ENCODE measurements at places on chromosomes 5 and 9.

DNA sequence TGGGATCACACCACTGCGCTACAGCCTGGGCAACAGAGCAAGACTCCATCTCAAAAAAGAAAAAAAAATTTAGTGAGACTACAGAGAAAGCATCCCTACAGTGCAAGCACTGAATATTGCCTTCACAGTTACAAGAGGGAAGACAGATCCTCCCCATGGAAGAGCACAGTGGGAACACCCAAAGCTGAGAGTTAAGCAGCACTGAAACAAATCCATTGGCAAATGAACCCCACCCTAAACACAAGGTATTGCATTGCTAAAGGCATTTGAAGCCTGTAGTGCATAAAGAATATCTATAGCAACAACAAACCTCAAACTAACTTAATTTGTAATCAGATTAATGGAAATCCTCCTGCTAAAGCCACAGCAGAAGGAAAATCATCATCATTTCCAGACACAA, 27.1 kb downstream of the HTR1A start:
- DNase-seq, result no peak

- no peak for DNase-seq
Observed at GRCh38 chr9:135701959-135702721, at the start of gene KCNT1. TSS of gene KCNT1 (plus strand) at chr9:135702185. CDS start at chr9:135702259, 74 bp downstream.

DNA sequence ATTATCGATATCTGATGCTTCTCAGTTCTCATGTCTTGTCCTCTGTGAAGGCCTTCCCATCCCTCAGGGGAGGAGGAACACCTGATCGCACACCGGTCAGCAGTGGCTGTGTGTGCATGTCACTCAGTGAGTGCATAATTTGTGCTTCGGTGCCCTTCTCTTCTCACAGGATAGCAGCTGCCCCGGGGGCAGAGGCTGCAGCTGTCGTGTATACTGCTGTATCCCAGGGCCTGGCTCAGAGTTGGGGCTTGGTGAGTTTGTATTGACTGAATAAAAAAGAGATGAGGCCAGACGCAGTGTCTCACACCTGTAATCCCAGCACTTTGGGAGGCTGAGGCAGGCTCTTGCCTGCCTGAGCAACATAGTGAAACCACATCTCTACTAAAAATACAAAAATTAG, 49.7 kb upstream of the NCS1 start:
- DNase-seq, result no peak

- no peak for DNase-seq
Observed at GRCh38 chr5:172793577-172794488, 22.8 kb upstream of the DUSP1 start.

DNA sequence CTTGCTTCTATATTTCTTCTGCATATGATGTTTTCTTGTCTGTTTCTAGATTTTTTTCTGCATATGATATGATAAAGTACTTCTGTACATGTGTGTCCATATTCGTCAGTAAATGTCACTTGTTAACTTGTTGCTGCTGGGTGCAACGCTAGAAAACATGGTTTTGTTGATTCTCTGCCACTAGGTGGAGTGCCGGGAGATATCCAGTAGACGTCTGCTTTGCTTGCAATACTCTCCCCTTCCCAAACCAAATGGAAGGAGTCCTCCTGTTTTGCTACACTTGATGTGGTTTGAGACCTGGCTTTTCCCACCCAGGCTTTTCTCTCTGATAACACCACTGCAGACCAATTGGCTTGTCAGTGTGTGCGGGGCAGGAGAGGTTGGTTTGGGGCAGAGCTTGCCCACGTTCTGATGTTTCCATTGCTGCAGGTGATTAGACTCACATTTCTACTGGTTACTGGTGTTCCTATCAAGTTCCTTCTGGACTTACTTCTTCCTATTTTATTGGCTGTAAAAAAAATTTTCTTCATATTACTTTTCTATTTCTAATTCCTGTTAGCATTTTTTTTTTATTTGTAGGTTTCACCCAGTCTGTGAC, 900.0 kb upstream of the CDH10 start:
- DNase-seq, result peak; percentile 80

DNA sequence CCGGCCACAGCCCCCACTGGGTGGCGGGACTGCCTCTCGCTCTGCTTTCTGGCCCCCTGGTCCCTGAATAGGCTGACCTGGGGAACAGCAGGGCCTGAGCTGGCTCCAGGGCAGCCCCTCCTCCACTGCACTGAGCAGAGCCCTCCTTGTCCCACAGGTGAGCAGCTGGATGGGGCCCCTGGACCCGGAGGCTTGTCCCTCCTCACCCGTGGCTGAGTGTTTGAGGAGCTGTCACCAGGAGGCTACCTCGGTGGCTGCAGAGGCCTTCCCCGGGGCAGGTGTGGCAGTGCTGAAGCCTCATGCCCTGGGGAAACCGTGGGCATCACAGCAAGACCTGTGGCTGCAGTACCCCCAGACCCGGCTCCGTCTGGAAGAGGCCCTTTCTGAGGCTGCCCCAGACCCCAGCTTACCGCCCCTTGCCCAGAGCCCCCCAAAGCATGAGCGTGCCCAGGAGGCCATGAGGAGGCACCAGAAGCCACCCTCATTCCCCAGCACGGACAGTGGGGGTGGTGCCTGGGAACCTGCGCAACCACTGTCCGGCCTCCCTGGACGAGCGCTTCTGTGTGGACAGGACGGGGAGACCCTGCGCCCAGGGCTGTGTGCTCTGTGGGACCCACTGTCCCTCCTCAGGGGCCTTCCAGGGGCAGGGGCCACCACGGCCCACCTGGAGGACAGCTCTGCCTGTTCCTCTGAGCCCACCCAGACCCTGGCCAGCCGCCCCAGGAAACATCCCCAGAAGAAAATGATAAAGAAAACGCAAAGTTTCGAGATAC, 28.5 kb upstream of the LRRC14B start:
- DNase-seq, result no peak

DNA sequence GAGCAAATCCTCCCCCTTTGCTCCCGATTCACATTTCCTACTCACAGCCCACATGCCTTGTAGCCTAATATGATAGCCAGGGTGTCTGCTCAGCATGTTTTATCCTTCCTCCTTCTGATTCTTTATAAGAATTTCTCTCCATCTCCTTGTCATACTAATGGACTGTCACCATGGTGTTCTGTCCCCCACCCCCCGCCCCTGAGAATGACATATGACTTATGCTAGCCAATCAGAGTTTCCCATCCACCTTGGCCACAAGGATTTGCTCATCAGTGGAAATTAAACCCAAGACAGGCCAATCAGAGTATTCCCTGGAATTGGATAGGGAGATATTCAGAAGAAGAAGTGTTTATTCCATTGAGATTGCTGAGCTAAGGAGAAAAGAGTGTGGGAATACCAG, 16.0 kb downstream of the ABLIM3 start:
- peak; percentile 28 for DNase-seq

DNA sequence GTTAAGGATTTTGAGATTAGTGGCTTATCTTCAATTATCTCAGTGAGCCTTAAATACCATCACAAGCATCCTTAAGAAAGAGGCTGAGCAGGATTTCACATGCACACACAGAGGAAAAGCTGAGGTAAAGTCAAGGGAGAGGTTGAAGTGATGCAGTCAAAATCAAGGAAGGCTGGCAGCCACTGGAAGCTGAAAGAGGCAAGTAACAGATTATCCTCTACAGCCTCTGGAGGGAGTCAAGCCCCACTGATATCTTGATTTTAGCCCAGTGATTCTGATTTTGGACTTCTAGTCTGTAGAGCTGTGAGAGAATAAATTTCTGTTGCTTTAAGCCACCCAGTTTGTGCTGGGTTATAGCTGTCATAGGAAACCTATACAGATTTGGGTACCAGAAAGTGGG, 80.1 kb downstream of the ANKRD31 start:
- no peak for DNase-seq

- DNase-seq, result no peak
Observed at GRCh38 chr5:163772241-163772640, 266.8 kb downstream of the MAT2B start.

- DNase-seq, result peak; percentile 44
Observed at GRCh38 chr9:115944166-115944948, 209.2 kb upstream of the PAPPA start.

DNA sequence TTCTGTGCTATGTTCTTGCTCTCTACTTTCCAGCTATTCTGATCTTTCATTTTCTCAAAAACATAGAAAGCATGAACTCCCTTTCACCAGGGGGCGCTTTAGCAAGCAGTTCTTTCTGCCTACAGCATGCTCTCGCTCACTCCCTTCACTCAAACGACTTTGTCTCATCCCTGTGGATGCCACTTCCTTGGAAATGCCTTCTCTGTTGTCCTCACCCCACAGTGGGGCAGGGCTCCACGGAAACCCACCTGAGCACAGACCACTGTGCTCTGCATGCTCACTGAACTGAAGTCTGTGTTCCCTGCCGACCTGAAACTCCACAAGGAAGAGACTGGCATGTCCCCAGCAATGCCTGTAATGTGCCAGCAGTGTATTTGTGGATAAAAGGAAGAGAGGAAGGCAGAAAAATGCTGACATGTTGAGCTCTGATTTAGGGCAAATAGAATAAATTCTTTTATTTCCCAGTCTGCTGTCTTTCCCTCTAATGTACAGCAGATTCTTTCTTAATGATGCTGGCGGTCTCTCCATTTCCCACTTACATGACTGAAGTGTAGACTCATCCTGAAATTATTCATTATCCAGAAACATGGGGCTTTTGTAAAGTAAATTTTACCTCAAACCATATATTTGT, 4.9 kb upstream of the ROR2 start:
- peak; percentile 63 for DNase-seq

DNA sequence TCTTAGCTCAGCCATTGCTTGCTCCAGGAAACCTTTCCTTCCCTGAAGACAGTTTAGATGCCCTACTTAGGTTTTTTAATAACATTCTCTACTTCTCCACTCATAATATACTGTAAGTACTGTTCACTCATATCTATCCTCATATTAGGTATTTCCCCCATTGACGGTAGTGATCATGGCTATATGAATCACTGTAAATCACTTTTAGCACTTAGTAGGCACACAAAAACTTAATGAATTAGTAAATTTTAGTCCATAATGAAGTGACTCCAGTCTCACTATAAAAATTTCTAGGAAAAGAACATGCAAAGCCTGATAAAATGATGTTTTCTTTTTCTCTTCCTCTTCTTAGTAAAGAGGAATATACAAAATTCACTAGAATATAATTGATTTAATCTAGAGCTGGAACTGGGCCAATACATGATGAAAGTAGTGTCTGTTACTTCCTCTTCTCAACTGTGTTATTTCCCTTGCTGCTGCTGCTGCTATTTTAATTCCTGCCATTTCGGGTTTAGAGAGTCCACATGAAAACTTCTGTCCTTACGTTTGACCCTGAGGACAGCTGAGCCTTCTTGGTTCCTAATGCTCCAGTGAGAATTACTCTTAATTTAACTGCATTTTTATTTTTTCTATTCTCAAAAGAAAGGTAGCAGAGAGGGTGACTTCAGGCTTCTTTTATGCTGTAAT, 73.5 kb downstream of the LNPEP start:
- DNase-seq, result no peak

DNA sequence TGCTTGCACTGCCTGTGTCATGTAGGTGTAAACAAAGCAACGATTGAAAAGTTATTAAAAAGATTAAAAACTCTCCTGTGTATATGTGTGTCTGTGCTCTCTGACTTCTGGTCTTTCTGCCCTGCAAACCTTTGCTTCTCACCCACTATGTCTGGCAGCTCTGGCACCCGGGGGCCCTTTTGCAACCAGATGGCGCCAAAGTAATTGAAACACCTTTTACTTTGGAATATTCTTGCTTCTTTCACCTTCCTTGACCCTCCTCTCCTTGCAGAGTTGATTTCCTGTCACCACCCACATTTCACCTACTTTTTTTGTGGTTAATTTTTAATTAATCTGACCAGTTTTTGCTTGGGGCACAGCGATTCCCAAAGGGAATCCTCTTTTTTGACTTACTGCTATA, 275.5 kb downstream of the ARHGEF28 start:
- DNase-seq, result no peak

GRCh38 chr5:102223542-102224477, 72.3 kb downstream of the SLCO4C1 start:
- peak; percentile 37 for DNase-seq

- DNase-seq, result peak; percentile 22
Observed at GRCh38 chr9:31030741-31031202, 1353.7 kb upstream of the ACO1 start.

- no peak for DNase-seq
Observed at GRCh38 chr9:21836437-21837161, 34.2 kb downstream of the MTAP start.

- DNase-seq, result no peak
Observed at GRCh38 chr9:93613791-93614190, 37.4 kb downstream of the PHF2 start.

GRCh38 chr5:86879086-86879485, 261.3 kb downstream of the COX7C start:
- DNase-seq, result no peak

GRCh38 chr5:111670826-111671492, 86.0 kb downstream of the NREP start:
- no peak for DNase-seq

GRCh38 chr5:18067615-18068014, 433.4 kb downstream of the TAF11L14 start:
- DNase-seq, result no peak

DNA sequence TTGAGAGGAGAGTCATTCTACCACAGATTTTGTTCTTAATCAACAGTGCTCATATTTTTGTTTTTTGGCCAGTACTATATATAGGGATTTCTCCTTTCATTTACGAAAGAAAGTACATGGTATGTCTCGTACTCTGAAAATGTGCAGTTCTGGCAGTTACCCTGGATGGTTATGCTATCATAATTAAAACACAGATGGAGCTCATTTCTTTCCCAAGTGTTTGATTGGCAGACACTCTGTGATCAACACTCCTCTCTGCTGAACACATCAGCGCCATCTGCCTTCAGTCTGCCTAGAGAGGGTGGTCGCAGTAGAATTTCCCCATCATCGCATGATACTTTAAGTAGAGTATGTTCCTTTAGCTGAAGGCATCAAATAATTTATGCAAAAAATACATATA, 64.5 kb downstream of the PAM start:
- no peak for DNase-seq

DNA sequence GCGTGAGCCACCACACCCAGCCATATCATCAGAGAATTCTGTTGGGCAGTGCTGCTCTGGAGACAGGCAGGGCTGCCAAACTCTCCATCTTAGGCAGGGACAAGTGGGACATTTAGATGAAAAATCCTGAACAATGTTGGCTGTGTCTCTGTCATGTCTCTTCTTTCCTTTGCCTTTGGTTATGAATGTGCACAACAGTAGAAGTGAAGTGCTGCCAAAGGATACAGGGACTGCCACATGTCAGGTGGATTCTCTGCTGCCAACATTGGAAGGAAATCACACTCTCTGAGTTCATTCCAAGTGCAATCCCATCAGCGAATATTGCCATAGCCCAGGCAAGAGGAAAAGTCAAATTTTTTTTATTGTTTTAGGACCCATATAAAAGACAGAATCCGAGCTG, 348.8 kb downstream of the TRPM3 start:
- no peak for DNase-seq

- DNase-seq, result no peak
Observed at GRCh38 chr5:181260720-181261319, at the start of gene TRIM52. TSS of gene TRIM52 (minus strand) at chr5:181261143. CDS start at chr5:181260813, 330 bp downstream.

DNA sequence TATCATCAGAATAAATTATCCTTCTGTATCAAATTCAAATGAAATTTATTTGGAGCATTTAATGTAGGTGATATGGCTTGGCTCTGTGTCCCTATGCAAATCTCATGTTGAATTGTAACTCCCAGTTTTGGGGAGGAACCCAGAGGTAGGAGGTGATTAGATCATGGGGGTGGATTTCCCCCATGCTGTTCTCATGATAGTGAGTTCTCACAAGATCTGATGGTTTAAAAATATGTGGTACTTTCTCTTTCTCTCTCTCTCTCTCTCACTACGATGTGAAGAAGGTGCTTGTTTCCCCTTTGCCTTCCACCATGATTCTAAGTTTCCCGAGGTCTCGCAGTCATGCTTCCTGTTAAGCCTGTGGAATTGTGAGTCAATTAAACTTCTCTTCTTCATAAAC, 678.4 kb upstream of the RGMB start:
- no peak for DNase-seq
